ENCODE measurements at places on chromosomes 6 and 20.

GRCh38 chr6:81002126-81002525, 750.4 kb downstream of the TENT5A start:
- DNase-seq: no peak

- no peak for DNase-seq
Measured at GRCh38 chr6:162249907-162250642, 477.5 kb downstream of the PRKN start.

GRCh38 chr6:27451660-27452390, 21.1 kb downstream of the ZNF184 start:
- no peak for DNase-seq

DNA sequence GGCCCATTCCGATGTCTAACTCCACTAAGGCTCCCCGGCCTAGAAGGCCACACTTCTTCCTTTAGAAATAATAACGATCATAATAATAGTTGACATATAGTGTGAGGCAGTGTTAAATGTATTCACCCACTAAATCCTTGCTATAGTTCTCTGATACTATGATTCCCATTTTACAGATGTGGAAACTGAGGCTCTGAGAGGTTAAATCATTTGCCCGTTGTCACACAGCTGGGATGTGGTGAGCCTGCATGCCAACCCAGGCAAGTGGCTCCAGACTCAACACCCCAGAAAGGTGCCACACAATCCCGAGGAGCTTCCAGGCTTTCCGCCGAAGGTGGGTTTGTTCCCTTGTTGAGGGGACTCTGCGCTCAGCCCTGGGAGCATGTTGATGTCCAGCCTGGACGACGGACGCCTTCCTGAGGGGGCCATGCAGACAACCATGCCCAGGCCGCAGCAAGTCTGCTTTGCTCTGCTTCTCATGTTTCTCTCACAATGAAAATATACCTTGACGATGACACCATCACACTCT, 104.6 kb upstream of the CDYL start:
- no peak for DNase-seq

DNA sequence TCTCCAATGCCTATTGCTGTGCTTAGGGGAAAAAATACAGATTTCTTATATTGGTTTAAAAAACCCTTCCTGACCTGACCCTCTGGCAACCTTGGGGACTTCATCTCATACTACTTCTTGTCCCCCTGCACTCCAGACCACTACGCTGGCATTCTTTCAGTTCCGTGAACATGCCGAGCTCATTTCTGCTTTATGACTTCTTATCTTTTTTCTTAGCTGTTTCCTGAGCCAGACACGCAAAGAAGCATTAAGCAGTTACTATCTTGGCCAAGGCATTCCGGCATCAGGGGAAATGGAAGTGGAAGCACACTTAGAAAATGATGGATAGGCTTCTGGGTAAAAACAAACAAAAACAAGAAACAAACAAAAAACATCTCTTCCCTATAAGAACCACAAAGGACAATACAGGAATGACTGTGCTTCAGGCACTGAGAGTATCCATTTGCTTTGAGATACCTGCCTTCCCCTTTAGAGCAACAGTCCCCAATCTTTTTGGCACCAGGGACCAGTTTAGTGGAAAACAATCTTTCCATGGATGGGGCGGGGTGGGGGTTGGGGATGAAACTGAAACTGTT, 4.4 kb upstream of the CCDC28A start:
- no peak for DNase-seq

DNA sequence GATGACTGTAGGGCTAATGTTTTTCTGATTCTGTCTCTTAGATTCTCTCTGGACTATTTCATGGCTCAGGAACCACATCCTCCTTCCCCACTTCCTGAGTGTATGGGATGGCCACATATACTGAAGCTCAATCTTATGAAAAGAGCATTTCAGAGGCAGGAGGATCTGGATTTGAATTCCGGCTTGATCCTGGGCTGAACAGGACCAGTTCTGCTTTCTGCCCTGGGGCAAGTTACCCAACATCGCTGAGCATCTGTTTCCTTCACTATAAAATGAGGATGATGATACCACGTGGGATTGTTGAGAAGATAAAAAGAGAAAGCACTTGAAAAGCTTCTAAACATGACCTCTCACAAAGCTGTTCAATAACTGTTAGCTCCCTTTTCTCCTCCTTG, 168.4 kb upstream of the TNFAIP3 start:
- no peak for DNase-seq

DNA sequence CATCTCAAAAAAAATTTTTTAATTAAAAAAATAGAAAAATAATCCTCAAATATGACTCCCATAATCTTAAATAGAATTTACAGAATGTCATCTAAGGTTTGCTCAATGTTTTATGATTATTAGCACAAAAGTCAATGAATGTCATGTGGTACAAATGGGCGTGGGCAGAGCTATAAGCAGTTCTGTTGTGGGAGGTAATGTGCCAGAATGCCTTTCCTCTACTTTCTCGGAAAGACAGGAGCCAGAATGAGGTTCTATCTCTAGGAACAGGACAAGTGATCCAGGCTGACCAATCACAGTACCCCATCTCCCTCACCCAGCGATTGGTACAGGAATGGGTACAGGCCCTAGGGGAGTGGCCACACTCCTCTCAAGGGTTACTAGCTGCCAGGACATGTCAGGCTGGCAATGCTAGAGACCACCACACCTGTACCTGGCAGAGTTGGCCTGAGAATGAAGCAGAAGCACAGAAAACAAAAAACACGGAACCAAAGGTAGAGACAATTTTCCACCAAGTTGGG, 15.1 kb downstream of the RALGAPA2 start:
- no peak for DNase-seq

DNA sequence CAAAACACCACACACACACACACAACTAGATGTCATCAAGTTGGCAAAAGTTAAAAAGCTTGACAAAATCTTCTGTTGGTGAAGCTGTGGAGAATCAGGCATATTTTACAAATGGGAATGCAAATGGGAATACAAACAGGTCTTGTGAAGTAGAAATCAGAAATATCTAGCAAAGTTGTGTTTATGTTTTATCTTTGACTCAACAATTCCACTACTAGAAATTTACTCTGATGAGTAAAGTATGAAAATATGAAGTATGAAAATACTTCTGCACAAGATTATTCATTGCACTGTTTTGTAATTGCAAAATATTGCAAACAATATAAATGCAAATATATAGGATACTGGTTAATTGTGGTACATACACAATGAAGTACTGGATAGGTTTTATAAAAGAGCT, 1166.0 kb upstream of the GJE1 start:
- DNase-seq: no peak

DNA sequence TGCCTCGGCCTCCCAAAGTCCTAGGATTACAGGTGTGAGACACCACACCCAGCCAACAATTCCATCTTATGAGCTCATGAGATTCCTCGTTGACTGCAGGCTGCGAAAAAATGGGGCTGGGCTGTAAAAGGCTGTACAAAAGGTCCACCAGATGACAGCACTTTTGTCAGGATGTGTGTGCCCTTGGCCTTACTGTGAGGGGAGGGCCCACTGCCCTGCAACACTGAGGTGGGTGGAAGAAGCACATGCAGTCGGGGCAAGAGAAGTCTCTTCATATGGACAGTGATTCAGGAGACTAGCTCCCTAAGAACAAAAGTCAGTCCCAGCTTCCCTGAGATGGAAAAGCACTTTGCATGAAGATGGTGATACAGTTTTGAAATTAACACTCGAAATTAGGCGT, 50.5 kb downstream of the KCTD20 start:
- no peak for DNase-seq

DNA sequence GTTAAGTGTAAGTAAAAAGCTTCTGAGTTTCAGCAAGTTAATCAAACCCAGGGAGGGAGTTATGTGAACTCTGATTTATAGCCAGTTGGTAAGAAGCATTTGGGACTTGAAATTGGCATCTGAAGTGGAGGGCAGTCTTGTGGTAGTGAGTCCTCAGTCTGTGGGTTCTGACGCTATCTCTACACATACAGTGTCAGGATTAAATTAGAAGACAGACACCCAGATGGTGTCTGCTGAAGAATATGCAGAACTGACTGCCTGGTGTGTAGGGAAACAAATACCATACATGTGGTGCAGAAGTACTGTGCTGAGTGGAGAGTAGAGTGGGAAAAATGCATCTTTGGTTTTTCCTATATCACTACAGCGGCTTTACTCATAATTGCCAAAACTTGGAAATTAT, 43.5 kb upstream of the PLN start:
- no peak for DNase-seq

GRCh38 chr20:41406353-41406752, 39.7 kb upstream of the EMILIN3 start:
- no peak for DNase-seq

Measured in cortex of kidney (tissue), 1 donor.